CD8-positive, alpha-beta memory T cell (primary cell): ENCODE measurements at places on chromosomes 7 and 10. TPM values are rescaled to one million over a fixed set of nuclear protein-coding genes. Genes with fewer than 3 reads are reported as not detected.

- H3K27ac ChIP-seq, result no peak overlapping the region
- no peaks in the 10 kb centered on the region for H3K4me1 ChIP-seq
- H3K27me3 ChIP-seq, result no peaks in the 10 kb centered on the region
- DNase-seq, result no peak
- no peaks in the 10 kb centered on the region for H3K36me3 ChIP-seq
Measured at GRCh38 chr7:111931016-111931517, 275.1 kb downstream of the DOCK4 start.

- no peaks in the 10 kb centered on the region for H3K27me3 ChIP-seq
- no peak overlapping the region for H3K27ac ChIP-seq
- H3K4me1 ChIP-seq, result no peaks in the 10 kb centered on the region
Measured at GRCh38 chr10:130764651-130765050, 546.9 kb downstream of the TCERG1L start.

DNA sequence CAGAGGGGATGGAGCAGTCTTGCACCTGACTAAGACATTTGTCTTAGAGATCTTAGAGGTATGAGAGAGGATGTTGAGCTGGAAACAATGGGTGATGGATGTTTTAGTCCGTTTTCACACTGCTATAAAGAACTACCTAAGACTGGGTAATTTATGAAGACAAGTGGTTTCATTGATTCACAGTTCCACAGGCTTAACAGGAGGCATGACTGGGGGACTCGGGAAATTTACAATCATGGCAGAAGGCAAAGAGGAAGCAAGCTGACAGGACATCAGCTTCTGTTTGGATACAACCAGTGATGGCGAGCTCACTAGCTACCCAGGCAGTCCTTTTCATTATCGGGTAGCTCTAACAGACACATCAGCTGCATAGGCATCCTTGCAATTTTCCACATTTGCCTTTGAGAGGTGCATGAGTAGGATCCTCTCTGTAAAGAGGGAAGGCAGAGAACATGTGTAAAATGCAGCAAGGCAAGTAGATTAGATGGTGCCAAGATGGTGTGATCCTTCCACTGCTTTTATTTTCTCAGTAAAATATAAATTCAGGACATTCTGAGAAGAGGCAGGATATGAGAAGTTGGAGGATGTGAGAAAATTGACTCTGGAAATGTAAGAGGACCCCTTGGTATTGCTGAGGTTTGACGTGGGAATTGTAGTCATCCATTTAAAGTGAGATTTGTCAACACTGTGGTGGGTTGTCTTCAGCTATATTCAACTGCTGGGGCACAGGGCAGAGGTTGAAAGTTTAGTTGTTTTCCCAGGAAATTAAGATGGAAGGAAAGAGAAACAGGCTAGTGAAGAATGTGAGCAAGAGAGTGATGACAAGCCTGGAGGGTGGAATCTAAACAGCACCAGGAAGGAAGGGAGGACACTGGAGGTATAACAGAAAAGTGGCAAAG is 1140.0 kb upstream of the AUTS2 start:
- H3K4me1 ChIP-seq, result no peaks in the 10 kb centered on the region
- H3K4me3 ChIP-seq, result no peak overlapping the region
- H3K27ac ChIP-seq, result no peak overlapping the region
- no peaks in the 10 kb centered on the region for H3K36me3 ChIP-seq

GRCh38 chr10:122049076-122049475 is 60.1 kb downstream of the TACC2 start:
- H3K4me3 ChIP-seq, result no peak overlapping the region
- no peaks in the 10 kb centered on the region for H3K36me3 ChIP-seq
- H3K27ac ChIP-seq, result no peak overlapping the region
- DNase-seq, result no peak
- no peaks in the 10 kb centered on the region for H3K4me1 ChIP-seq
- H3K27me3 ChIP-seq, result no peaks in the 10 kb centered on the region

- H3K27ac ChIP-seq, result no peak overlapping the region
- no peaks in the 10 kb centered on the region for H3K36me3 ChIP-seq
- no peak overlapping the region for H3K4me3 ChIP-seq
- H3K27me3 ChIP-seq, result no peaks in the 10 kb centered on the region
Measured at GRCh38 chr7:157476654-157477549, 140.1 kb downstream of the DNAJB6 start.

DNA sequence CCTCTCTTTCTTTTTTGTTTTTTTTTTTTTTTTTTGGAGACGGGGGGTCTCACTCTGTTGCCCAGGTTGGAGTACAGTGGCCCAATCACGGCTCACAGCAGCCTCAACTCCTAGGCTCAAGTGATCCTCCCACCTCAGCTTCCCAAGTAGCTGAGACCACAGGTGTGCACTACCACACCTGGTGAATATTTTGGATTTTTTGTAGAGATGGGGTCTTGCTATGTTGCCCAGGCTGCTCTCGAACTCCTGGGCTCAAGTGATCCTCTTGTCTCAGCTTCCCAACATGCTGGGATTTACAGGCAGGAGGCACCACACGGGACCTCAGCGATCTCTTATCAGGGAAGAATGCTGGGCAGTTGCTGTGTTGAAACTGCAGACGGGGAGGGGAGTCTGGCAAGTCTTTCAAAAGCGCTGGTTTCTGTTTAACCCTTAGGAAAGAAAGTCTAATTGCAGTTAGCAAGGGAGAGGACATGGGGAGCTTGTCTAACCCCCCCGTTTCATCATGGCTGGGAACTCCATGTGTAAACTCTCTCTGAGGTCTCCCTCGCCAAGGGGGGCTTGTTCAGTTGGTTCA is 39.6 kb upstream of the LMTK2 start:
- no peaks in the 10 kb centered on the region for H3K4me1 ChIP-seq
- no peak overlapping the region for H3K4me3 ChIP-seq
- DNase-seq, result no peak
- H3K27ac ChIP-seq, result no peak overlapping the region
- no peaks in the 10 kb centered on the region for H3K27me3 ChIP-seq

- H3K4me1 ChIP-seq, result no peaks in the 10 kb centered on the region
- H3K27me3 ChIP-seq, result peaks cover 6% of the 10 kb centered on the region
- no peak overlapping the region for H3K27ac ChIP-seq
- DNase-seq, result no peak
- no peak overlapping the region for H3K4me3 ChIP-seq
Measured at GRCh38 chr7:101066141-101066832, 19.0 kb upstream of the TRIM56 start.

GRCh38 chr7:127689194-127689772 is 37.3 kb downstream of the SND1 start:
- no peaks in the 10 kb centered on the region for H3K27me3 ChIP-seq
- no peaks in the 10 kb centered on the region for H3K4me1 ChIP-seq
- DNase-seq, result no peak
- no peak overlapping the region for H3K27ac ChIP-seq
- H3K4me3 ChIP-seq, result no peak overlapping the region

DNA sequence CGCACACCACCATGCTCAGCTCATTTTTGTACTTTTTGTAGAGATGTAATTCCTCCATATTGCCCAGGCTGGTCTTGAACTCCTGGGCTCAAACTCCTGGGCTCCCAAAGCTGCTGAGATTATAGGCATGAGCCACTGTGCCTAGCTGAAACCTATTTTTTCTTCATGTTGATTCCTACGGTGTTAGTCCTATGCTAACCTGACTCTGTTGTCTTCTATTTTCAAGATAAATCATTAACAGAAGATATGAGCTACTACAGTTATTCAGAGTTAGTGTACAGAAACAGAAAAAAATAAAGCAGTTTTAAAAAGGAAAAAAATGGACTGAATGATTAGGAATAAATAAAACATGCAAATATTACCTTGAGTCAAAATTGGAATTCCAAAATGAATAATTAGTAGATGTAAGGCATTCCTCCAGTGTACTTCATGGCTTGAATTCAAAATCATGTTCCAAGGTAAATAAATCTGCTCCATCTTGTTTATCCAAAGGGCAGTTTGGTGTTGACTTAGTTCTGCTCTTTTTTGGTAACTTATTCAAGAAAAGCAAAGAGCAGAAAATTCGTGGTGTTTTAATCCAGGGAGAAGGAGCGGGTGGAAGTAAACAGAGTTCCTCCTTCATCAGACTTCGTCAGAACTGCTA is 185.8 kb downstream of the CACNB2 start:
- H3K4me1 ChIP-seq, result no peaks in the 10 kb centered on the region
- DNase-seq, result no peak
- no peaks in the 10 kb centered on the region for H3K27me3 ChIP-seq
- no peak overlapping the region for H3K4me3 ChIP-seq
- H3K27ac ChIP-seq, result no peak overlapping the region

DNA sequence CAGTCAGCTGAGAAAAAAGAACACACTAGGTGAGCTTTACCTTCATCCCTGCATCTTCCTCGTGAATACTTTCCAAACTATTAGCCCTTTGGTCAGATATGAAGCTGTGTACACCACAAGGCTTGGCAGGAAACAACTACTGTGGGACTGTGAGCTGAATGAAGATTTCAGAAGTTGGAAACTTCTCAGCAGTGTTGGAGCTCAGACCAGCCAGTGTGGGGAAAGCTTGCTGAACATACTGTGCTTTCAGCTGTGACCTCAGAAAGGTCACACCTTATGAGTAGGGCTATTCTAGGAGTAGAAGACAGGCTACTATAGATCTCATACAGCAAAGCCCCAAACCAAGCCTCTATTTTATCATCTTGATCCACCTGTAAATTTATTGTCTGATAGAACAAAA is 123.6 kb downstream of the EXOC4 start:
- no peaks in the 10 kb centered on the region for H3K36me3 ChIP-seq
- no peaks in the 10 kb centered on the region for H3K4me1 ChIP-seq
- H3K4me3 ChIP-seq, result no peak overlapping the region
- DNase-seq, result no peak
- no peaks in the 10 kb centered on the region for H3K27me3 ChIP-seq

- H3K36me3 ChIP-seq, result no peaks in the 10 kb centered on the region
- peak within 1 kb of the TSS; percentile 53 for H3K4me3 ChIP-seq
- peaks cover 14% of the 10 kb centered on the region for H3K27me3 ChIP-seq
- H3K4me1 ChIP-seq, result peaks cover 15% of the 10 kb centered on the region
- no peak for DNase-seq
Measured at GRCh38 chr7:128937647-128938543, at the start of gene IRF5. Gene IRF5 (plus strand): TSS chr7:128937927. CDS start chr7:128942082, 4,155 bp downstream.

GRCh38 chr7:137287651-137288258 is 55.8 kb downstream of the PTN start:
- no peaks in the 10 kb centered on the region for H3K36me3 ChIP-seq

DNA sequence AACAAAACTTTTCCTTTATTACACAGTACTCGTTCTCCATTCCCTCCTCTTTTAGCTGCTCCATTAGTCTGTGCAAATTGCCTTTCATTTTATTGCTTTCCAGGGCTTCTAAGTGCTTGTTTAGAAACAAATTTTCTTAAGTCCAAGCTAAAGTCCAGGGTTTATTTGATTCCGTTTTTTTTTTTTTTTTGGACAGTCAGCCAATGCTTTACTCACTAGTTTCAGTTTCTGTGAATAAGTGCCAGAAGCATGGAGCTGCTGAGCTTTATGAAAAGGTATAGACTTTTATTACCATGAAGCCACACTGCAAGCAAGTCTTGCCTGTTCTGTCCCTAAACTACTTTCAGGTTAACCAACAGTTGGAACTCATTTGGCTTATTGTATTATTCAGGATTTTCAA is 455.0 kb downstream of the GFRA1 start:
- no peak for DNase-seq
- no peak overlapping the region for H3K4me3 ChIP-seq
- H3K27ac ChIP-seq, result no peak overlapping the region
- no peaks in the 10 kb centered on the region for H3K36me3 ChIP-seq

- H3K27me3 ChIP-seq, result no peaks in the 10 kb centered on the region
- no peak overlapping the region for H3K4me3 ChIP-seq
- no peak for DNase-seq
- no peaks in the 10 kb centered on the region for H3K4me1 ChIP-seq
- H3K36me3 ChIP-seq, result no peaks in the 10 kb centered on the region
- H3K27ac ChIP-seq, result no peak overlapping the region
Measured at GRCh38 chr10:11677480-11677879, 64.7 kb upstream of the ECHDC3 start.

DNA sequence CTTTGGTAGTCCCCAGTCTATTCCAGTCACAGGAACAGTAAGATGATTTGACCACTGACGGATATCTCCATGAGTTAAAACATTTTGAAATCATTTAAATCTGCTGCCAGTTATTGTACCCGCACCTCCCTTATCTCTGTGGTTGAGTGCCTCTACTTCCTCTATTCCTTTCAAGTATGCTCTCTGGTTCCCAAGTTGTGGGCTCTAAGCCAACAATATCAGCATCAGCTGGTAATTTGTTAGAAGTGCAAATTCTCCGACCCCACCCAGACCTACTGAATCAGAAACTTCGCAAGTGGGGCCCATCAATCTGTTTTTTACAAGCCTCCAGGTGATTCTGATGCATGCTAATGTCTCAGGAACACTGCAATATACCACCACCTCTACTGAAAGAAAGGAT is 235.5 kb downstream of the CCSER2 start:
- H3K4me3 ChIP-seq, result no peak overlapping the region
- H3K27ac ChIP-seq, result no peak overlapping the region
- no peak for DNase-seq
- no peaks in the 10 kb centered on the region for H3K4me1 ChIP-seq
- no peaks in the 10 kb centered on the region for H3K36me3 ChIP-seq

DNA sequence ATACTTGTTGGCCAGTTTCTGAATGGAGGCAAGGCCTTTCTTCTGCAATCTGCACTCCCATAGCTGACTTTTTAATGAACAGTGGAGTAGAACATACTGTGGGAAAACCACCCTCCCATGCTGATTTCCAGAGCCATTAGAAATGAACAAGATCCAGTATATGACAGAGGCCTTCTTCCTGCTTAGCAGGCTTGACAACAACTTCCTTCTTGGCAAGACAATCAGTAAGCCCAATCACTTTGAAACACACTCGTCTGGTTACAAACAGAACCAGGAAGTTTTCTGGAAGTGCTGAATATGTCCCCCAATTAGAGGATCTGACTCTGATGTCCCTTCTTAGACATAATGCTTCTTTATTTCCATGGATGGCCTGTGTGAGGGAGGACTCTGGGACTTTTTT is 103.4 kb downstream of the SAMD9 start:
- no peak for DNase-seq
- no peaks in the 10 kb centered on the region for H3K27me3 ChIP-seq
- H3K36me3 ChIP-seq, result no peaks in the 10 kb centered on the region

The CYP2W1 gene
- total RNA-seq, result not detected

The CUX1 gene
- 23.6 TPM for total RNA-seq

The ELN gene
- total RNA-seq, result not detected

The RNF32 gene
- 0.83 TPM for total RNA-seq

The PKD2L1 gene
- total RNA-seq, result not detected

The UPF2 gene
- total RNA-seq, result 39.8 TPM

The LLCFC1 gene
- not detected for total RNA-seq

The PDZD7 gene
- total RNA-seq, result 0.31 TPM

The ACTL6B gene
- not detected for total RNA-seq

The MYL10 gene
- not detected for total RNA-seq
